Small intestine (tissue), 16 donors: ENCODE measurements at places on chromosomes 5 and 9. TPM values are rescaled to one million over a fixed set of nuclear protein-coding genes. Genes with fewer than 3 reads are reported as not detected.

The SMU1 gene
- polyA plus RNA-seq: 11.7 TPM

- no peak for DNase-seq
These were observed 141.3 kb downstream of the MAN2A1 start for GRCh38 chr5:109830955-109831502.

GRCh38 chr9:76560481-76560922 lies 101.5 kb downstream of the GCNT1 start:
- DNase-seq: peak; percentile 80

DNA sequence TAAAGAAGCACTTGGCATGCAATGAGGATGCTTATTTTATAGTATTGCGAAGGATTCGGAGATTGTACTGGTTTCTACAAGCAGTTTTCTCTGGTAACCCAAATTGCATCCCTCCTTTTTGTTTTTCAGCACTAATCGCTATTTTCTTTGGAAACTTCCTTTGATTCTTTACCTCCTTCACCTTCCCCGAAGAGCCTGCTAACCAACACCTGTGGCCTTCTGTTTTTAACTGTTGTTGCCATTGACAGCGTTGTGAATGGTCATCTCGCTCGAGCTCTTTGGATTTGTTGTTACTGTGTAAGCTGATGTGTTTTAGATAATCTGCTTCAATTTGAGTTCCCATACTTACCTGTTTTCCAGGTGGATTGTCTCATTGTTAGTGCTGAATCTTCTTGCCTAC lies 1.1 kb downstream of the CNOT6 start:
- DNase-seq: no peak

The FOXI1 gene
- not detected for polyA plus RNA-seq

- DNase-seq: no peak
These were observed 21.1 kb downstream of the ADAMTSL1 start for GRCh38 chr9:18495065-18495464.

The GABRA6 gene
- polyA plus RNA-seq: not detected

- DNase-seq: no peak
These were observed 19.3 kb downstream of the ECM2 start for GRCh38 chr9:92516521-92516920.

The ZNF658 gene
- polyA plus RNA-seq: 1.6 TPM

GRCh38 chr5:10933121-10933520 lies 172.1 kb upstream of the DAP start:
- no peak for DNase-seq
